ENCODE measurements at places on chromosomes 2 and 18. TPM values are rescaled to one million over a fixed set of nuclear protein-coding genes. Genes with fewer than 3 reads are reported as not detected.

- no peak overlapping the region for H3K4me3 ChIP-seq
- DNase-seq = no peak
- no peak overlapping the region for H3K27ac ChIP-seq
- no peaks in the 10 kb centered on the region for H3K36me3 ChIP-seq
These were observed 58.1 kb downstream of the FAM178B start for GRCh38 chr2:96928277-96928781.

DNA sequence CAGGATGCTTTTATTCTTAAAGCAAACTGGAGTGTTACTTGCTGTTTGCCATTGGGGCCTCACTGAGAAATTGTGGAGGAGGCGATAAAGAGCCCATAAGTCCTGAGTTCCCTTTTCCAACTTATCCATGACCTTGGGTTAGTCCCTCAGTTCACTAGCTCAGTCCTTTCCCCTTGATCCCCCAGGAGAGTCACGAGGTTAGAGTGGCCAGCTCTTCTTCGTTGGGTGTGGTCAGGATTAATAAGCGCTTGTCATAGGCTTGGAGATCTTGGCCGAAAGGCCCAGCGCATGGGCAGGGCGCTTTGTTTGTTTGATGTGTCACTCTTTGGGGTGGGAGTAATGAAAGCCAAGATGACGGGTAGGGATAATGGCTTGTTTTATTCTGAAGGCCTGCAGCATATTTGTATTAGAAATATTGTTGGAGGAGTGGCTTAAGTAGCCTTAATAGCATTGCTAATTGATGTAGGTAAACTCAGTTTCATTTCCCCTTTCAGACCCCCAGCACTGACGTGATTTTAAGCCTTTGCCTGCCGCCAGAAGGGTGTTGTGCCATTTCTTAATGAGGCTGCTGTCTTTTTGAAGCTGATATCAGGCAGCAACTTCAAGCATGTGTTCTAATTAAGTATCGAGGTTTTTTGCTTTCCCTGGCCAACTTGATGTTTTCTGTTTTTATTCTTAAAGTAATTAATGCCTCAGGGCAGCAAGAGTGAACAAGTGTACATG, 15.7 kb downstream of the GRHL1 start:
- no peaks in the 10 kb centered on the region for H3K27me3 ChIP-seq
- peaks cover 9% of the 10 kb centered on the region for H3K4me1 ChIP-seq
- no peak overlapping the region for H3K27ac ChIP-seq
- DNase-seq = no peak
- no peak overlapping the region for H3K4me3 ChIP-seq

- DNase-seq = no peak
- H3K27ac ChIP-seq = no peak overlapping the region
- no peaks in the 10 kb centered on the region for H3K36me3 ChIP-seq
- H3K4me1 ChIP-seq = no peaks in the 10 kb centered on the region
- H3K27me3 ChIP-seq = no peaks in the 10 kb centered on the region
These were observed 846.7 kb downstream of the BCL11A start for GRCh38 chr2:59706729-59707128.

Gene EML6
- 0.54 TPM for total RNA-seq

All from activated naive CD8-positive, alpha-beta T cell treated with anti-CD3 and anti-CD28 coated beads for 36 hours (primary cell).